ENCODE measurements at places on chromosomes 5 and 9.

GRCh38 chr5:36521838-36522745 lies 84.3 kb upstream of the SLC1A3 start:
- DNase-seq, result no peak

DNA sequence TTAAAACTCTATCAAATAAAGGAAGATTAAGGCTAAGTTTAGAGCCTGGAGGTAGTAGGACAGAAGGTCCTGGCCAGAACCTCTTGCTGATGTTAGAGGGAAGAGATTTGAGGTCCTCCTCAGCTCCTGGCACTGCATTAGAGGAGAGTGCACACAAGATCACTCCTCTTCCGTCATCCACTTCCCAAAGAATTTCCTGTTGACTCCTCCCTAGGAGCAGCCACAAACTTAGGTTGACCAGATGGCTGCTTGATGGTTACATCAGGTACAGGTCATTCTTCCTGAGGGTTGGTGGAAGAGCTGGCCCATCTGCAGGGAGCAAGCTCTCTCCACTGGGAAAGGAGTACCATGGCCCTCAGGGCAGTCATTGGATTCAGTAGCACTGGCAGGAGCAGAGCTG lies 93.9 kb upstream of the IL33 start:
- no peak for DNase-seq

DNA sequence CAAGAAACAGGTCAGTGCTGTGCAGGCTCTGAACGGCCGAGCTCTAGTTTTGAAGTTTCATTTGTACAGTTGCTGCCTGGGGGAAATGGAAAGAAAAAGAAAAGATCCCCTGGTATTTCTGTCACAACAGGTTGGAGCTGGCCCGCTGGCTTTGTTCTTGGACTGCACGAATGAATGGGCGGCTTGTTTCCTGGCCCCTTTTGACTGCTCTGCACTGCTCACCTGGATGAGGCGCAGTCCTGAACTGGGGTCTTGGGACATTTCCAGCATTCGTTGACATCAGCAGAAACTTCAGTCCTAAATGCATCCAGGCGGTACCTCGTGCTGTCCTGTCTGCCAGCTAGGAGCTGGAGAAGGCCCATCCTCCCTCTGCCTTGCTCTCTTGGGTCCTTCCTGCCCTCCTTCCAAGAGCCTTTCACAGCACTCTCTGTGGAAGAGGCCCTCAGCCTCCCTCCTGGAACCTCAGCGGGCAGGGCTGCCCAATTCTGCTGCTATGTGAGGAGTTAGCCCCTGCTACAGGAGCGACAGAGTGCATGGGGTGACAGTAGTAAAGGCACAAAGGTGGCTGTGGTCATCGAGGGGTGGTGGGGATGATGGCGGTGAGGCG lies 189.2 kb downstream of the FSTL4 start:
- DNase-seq, result no peak

- DNase-seq, result no peak
Measured at GRCh38 chr5:34045023-34045422, 2.0 kb upstream of the C1QTNF3 start.

DNA sequence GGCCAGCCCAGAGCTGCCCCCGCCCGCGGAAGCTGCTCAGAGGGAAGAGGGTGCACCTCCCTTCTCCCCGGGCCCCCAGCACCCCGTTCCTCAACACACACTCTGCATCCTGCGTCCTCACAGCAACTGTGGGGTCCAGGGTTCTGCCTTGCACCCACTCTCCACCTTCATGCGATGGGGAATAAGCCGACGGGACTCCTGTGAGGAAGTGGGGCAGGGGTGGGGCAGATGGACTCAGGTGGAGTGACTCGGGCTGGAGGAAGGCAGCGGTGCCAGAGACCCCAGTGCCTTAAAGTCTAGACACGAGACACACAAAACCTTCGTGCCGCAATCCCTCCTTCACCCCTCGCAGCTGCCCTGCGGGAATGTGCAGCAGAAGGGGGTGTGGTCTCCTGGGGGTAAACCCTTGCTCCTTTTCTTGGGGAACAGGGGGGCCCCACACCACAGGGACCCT lies 8.6 kb downstream of the BRD3 start:
- DNase-seq, result no peak

DNA sequence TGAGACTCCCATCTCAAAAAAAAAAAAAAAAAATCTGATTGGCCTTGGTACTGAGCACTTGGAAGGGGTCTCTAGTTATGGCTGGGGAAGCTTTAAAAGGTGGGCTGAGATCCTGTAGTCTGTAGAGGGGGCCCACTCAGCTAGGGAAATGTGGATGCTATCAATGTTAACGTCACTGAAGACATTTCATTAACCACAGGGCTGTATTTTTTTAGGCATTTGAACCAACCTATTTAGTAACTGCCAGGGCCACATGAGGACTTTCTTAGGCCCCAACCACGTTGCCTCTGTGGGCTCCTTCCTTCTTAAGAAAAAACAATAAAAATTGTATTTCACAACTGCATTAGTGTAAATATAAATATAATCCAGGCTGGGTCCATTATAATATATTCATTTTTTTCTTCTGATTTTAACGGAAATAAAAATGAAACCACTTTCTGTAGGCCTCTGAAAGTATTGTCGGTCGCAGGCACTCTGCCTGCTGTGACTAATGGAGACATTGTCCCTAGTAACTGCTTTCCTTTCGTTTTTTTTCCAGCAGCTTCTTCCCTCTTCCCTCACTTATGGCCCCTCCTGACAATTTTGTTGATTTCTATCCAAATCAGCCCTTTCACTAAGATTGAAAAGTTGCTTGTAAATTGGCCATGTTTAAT lies 71.6 kb downstream of the GCNT1 start:
- no peak for DNase-seq

- DNase-seq, result no peak
Measured at GRCh38 chr5:154517181-154517580, 39.2 kb upstream of the HAND1 start.

GRCh38 chr9:126116351-126117157 lies 210.1 kb upstream of the MVB12B start:
- no peak for DNase-seq

DNA sequence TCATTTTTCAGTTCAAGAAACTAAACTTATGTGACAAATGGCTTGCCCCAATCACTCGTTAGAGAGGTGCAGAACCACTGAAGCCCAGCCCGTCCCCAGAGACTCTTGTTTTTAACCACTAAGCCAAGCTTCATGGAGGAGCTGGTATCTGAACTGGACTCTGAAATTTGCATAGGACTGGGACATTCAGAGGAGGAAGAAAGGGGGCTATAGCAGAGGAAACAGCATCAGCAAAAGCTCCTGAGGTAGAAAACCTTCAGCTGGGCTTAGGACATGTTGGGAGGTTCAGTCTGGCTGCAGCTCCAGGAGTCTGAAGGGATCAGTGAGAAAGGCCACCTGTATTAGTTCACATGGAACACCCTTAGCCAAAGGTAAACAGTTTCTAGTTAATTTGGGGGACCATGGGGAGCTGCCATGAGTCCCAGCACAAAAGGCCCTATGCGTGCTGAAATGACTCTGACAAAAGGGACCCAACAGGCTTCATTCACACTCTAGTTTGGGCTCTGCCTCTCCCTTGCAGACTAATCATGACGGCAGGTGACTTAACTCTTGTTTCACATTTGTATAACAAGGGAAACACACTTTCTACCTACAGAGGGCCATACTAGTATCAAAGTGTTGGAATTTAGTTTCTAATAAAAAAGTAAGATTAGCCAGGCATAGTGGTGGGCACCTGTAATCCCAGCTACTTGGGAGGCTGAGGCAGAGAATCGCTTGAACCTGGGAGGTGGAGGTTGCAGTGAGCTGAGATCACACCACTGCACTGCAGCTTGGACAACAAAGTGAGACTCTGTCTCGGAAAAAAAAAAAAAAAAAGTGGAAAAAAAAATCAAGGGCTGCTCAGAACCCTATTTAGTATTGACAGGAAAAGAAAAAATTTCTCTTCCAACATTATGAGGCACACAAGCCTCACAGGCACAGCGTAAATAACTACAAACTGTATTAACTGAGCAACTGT lies 10.2 kb downstream of the FBXO10 start:
- DNase-seq, result no peak

DNA sequence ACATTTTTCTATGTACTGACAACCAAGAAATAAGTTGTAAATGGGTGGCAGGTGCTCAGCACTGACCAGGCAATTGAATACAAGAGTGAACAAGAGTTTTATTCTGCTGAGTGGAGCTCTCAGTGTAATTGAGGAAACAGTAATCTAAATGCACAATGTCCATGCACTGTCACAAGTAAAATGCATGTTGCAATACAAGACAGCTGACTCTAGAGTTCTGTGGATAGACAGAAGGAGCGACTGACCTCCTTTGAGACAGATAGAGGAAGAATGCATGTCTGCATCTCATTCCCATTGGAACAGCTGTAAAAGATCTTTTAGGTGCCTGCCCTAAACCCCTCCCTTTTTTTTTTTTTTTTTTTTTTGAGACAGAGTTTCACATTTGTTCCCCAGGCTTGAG lies 299.0 kb downstream of the FBXL7 start:
- no peak for DNase-seq

DNA sequence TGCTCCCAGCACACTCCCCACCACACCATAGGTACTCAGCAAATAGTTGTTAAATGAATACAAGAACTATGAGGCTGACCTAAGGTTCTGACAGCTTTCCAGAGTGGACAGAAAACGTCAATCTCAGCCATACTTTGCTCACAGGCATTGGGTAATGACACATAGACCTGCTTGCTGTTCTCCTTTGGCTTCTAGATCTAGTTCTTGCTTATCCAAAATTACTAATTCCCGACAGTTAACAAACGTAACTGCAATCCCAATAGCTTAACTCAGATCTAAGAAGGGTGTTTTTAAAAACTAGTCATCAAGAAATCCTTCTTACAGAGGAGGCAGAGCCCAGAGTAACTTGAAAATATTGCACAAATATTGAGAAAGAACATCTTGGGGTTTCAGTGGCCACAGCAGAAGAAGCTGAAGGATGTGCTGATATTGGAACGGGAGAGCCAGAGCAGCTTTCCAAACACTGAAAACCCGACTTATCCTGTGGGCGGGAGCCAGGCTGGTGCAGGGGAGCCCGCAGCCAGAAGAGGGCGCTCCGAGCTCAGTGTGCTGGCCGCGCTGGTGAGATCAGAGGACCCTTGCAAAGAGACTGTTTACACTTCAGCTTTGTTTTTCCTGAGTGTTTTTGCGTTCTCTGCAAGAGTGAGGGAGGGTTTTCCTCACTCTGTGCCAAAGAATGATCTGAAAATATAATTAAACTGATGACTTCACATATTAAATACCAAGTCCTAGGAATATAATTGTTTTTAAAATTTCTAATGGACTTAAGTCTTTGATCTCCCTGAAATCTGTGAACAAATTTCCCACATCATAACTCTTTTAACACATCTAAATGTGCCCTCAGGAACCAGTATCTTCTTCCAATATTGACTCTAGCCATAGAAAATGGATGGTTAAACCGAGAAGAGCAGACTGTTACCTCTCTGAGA lies 30.3 kb downstream of the FGF1 start:
- DNase-seq, result peak; percentile 57

GRCh38 chr5:82595113-82595512 lies 317.0 kb upstream of the RPS23 start:
- no peak for DNase-seq

DNA sequence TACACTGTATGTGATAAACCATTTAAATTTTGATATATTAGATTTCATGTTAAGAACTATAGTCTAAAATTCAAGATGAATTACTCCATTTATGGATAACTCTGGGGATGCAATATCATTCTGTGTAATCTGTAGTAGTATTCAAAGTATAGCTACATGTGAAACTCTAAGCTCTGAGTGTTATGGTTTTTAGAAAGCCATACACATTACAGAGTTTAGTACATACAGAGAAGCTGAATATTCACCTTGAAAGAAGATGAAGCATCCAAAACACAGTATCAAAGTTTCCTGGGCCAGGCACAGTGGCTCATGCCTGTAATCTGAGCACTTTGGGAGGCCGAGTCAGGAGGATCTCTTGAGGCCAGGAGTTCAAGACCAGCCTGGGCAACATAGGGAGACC lies 25.0 kb downstream of the ABHD17B start:
- DNase-seq, result no peak

DNA sequence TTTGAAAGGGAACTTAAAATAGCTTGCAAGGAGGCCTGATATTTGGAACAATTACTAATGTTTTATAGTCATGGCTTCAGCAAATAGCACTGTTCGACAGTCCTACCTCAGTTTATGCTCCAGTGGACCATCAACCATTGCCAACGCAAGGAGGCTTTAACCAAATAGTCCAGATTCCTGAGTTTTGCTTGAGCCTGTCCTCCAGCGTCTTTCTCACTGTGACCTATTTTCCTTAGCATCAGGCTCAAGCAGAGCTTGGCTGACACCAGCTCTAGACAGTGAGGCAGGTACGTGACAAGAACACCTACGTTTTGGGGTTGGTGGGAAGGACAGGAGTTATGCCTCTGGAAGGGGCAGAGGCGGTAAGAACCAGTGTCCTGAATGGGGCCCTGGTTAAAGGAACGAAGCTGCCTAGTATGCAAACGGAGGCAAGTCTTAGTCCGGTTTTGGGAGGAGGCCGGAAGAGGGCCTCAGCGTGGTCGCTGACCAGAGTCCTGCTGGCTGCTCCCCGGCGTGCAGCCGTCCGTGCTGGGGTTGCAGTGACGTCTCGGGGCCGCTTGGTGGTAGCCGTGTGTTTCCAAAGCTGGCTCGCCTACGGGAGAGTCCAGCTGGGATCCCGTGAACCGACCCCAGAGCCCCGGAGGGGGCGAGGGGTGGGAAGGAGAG lies 998 bp upstream of the FGF18 start:
- DNase-seq, result peak; percentile 10

- DNase-seq, result no peak
Measured at GRCh38 chr9:127931092-127931881, 710 bp upstream of the PIP5KL1 start.

DNA sequence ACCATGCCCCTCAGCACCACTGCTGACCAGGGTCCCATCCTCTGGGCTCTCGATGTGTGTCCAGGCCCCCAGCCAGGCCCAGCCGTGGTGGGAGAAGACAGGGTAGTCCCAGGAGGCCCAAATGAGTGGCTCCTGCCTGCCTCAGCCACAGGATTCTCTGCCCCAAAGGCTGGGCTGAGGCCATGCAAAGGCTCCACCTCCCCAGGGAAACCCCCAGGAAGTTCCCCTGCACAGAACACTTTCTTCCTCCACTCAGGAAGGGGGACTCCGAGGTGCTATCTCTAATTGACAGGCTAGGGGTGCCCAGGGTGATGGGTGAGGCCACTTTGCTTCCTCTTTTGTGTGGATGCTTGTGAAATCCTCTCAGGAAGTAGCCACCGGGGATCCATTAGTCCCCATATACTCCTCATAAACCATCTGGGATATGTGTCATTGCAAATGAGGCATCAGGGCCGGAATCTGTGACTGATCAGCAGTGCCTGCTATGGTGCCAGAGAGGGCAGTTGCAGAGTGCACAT lies 23.1 kb upstream of the TDRD7 start:
- DNase-seq, result peak; percentile 23

GRCh38 chr5:143051244-143052058 lies 281.3 kb downstream of the ARHGAP26 start:
- DNase-seq, result peak; percentile 59
